Hepatic stellate cell (primary cell): ENCODE measurements at places on chromosomes 5 and 9.
A peak's percentile ranks its signal among the peaks of the same experiment; 100 is the strongest.

DNA sequence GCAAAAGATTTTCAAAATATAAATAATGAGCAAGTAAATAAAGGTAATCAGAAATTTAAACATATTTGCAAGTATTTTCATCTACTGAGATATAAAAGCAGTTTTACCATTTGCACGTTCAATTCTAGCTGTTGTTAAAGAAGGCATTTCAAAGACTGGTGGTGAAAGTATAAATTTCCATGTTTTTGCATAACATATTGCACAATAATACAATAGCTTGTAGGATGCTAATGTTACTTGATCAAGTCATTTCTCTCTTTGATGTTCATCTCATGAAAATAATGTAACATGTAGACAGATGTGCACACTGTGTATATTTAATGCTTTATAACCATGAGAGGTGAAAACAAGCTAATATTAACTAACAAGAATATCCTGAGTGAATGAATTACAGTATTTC is 651.9 kb downstream of the CDH9 start:
- no peak for DNase-seq

GRCh38 chr9:131817627-131818026 is 77.8 kb upstream of the RAPGEF1 start:
- no peak for DNase-seq

GRCh38 chr9:68545033-68545705 is 4.5 kb upstream of the TMEM252 start:
- no peak for DNase-seq

DNA sequence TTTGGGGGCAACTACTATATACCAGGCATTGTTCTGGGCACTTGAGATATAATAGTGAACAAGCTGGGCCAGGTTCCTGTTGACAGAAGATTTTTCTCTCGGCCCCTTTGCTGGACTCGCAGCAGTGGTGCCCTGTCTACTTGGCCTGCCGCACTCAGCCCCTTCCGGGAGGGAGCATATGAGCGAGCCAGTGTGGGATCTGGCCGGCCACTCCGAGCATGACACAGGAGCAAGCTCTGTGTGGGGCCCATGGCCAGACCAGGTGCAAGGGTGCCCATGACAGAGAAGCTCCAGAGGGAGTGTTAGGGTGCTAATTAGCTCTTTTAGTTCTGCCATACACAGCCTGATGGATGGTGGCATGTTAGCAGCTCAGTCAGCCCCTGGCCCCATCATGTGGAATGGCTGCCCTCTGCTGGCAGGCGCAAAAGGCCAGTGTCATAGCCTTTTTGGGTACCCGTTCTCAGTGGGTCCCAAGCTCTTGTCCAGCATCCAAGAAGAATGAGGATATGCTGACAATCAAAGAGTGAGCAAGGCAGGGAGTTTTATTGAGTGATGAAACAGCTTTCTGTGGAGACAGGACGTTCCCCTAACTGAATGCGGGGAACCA is 9.3 kb upstream of the KIF4B start:
- DNase-seq, result no peak

DNA sequence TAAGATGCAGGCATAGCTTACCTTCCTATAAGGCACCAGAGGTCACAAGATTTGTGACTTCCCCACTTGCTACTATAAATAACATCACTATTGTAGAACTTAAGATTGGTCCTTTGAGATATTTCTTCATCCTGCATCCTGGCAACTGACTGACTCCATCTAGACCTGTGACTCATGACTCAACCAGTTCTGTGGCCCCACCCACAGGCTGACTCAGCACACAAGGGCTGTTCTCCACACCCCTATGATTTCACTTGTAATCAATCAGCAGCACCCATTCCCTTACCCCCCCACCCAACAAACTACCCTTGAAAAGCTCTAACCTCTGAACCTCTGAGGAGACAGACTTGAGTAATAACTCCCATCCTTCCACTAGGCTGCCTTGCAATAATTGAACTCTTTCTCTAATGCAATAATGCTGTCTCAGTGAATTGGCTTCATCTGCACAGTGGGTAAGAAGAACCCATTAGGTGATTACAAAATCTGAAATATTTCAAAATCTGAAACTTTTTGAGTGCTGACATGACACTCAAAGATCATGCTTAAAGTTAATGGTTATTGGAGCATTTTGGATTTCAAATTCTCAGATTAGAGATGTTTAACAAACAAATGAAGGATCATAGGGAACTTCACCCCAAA is 296.7 kb downstream of the ARL15 start:
- DNase-seq, result peak; percentile 60

DNA sequence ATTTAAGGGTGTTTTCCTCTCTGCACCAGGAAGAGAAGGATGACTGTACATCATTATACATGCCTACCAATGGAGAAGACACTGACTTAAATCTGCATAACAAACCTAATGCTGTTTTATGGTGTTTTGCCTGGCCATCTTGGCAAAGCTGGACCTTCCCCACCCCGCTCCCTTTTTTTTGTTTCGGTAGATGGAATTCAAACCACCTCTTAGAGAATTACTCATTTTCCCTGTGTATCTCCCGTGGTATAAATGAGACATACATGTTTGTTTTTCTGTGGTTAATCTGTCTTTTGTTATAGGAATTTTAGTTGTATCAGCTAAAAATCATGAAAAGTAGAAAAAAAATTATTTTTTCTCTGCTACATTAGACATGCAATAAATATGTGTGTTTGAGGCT is 28.8 kb downstream of the IL12B start:
- DNase-seq, result no peak

GRCh38 chr9:3243683-3244082 is 282.1 kb downstream of the RFX3 start:
- no peak for DNase-seq

DNA sequence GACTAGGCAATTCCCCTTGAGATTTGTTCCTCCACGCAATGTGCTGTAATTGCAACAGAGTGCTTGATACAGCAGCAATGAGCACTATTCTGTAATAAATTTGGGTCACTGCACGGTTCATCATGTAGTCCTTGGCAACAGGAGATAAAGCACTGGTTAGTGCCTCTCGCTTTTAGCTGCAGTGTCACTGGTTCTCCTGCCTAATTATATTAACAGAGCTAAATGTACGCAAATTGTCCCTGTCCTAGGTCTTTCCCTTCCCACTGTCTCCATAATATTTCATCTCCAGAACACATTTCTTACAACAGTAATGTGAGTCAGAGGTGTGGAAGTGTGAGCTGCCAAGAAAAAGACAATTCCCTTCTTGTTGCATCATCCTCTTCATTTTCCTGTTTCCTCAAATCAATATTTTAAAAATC is 553.1 kb downstream of the ZNF608 start:
- no peak for DNase-seq

DNA sequence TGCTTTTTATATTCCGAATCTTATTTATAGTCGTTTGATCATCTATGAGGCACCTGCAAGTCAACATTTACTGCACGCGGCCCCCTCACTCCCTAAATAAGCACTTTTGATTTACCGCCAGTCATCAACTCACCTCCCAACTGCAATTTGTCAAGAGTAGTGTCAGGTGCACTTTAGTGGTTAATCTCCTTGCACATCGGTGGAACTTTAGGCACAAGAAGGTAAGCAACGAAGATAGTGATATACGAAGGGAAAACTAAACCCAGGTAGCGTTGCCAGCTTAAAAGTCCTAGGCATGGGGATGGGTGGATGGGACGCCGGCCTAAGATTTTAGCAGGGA is 513 bp upstream of the RNF180 start:
- no peak for DNase-seq

DNA sequence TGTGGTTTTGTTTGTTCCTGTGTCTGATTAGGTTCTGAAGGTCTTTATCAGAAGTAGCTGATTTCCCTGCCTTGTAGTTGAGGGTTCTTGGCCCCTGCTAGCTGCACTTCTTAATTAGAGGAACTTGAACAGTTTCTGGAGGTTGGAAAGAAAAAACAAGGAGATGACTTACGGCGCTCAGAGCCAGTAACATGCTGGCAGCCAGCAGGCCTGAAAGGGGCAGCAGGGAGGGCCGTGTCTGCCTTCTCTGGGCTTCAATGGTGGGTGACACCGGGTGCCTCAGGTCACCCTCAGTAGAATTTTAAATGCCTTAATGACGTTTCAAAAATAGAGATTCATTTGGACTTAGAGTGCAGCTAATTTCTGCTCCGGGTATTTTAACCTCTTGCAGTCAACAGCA is 15.8 kb downstream of the UBE2QL1 start:
- DNase-seq, result no peak

- no peak for DNase-seq
These were observed 137.9 kb downstream of the GABBR2 start for GRCh38 chr9:98570663-98571440.

- DNase-seq, result no peak
These were observed 295.2 kb downstream of the MAST4 start for GRCh38 chr5:66891184-66891925.

DNA sequence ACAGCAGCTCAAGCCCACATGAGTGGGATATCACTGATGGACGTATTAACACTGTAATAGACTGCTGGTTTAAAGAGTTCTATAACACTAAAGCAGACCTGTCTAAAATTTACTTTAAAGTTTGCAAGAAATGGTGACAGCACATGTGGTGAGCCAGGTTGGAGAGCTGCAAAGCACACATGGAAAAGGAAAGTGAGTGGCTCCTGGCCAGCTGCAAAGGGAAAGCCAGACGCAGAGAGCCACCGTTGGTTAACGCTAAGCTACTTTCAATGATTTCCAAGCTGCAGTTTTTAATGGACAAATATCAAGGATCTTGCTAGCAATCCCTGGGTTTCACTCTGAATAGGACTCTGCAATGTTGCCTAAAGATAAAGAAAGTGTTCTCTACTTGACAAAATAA is 89.9 kb downstream of the CTNND2 start:
- DNase-seq, result no peak

GRCh38 chr9:33939924-33940874 is 108.5 kb downstream of the UBAP2 start:
- no peak for DNase-seq

DNA sequence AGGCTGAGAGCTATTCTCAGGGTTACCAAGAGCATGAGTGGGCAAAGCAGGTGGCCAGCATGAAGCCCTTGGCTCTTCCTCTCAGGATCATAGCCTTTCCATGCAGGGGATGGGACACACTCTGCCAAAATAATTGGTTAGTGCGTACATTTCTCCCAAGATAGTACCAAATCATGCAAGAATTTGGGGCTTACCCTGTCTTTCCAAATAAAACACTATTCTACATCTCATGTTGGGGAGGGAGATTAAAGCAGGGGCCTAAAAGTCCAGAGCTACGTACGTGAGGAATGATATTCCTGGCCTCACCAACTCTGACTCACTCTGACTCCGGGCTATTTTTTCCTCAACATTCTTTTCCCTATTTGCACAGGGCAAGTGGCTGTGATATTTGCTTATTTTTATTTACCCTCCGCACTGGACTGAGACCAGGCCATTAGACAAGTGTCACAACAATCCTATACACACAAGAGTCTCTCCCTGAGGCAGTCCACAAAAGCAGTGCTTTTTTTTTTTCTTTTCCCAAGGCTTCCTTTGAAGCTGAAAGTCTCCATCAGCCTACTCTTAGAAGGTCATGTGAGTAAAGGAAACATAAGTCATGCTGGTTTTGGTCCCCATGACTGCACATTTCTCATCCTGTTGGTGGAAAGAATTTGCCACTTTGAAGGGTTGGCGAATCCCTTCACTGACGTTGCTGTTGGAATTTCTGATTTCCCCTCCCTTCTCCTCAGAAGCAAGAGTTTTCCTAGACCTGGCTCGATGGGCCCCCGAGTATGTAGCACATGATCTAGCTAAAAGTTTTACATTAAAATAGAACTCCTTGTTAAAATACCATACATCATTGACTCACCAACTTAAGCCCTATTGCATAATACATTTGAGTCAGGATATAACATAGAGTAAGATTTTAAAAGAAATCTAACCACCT is 40.0 kb downstream of the TMEM252 start:
- DNase-seq, result peak; percentile 30

DNA sequence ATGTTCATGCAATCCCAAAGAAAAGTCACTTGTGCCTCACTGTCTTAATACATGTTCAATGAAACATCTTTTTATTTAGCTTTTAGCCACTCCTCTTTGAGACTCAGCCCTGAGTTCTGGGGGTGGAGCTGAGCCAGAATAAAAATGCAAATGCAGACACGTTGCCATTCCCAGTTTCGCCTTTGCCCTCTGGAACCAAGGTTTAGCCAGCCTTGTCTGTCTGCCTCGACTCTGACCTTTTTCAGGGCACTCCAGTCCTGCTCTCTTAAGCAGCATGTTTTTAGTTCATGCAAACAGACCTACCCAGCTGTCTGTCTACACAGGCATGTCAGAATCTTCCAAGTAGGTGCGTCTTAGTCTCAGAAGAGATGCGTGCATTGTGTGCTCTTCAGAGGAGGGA is 82.2 kb upstream of the RANBP3L start:
- no peak for DNase-seq

GRCh38 chr5:176816043-176816745 is 5.8 kb downstream of the UNC5A start:
- no peak for DNase-seq

- DNase-seq, result no peak
These were observed 59.4 kb downstream of the VPS13A start for GRCh38 chr9:77236693-77237092.

GRCh38 chr5:158841481-158842276 is 258.0 kb downstream of the EBF1 start:
- DNase-seq, result no peak

- no peak for DNase-seq
These were observed 214.4 kb downstream of the SEMA6A start for GRCh38 chr5:116360008-116360853.

DNA sequence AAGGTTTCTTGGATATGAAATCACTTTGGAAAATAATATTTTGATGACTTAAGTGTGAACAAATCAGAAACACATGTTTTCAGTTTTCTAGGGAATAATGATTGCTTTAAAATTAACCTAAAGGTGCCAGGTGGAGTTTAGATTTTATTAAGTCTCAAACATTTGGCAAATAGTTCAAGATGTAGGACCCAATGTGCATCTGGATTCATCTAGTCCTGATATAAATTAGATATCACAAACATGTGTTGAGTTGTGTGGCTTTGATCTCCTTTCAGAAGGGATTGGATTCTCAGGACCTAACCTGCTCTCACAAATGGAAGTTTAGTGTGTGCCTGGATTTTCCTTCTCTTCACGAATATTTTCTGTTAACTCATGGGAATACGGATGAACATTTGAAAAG is 291.4 kb upstream of the ISL1 start:
- no peak for DNase-seq

- DNase-seq, result no peak
These were observed 90.0 kb downstream of the TMEM167A start for GRCh38 chr5:82987188-82987587.

DNA sequence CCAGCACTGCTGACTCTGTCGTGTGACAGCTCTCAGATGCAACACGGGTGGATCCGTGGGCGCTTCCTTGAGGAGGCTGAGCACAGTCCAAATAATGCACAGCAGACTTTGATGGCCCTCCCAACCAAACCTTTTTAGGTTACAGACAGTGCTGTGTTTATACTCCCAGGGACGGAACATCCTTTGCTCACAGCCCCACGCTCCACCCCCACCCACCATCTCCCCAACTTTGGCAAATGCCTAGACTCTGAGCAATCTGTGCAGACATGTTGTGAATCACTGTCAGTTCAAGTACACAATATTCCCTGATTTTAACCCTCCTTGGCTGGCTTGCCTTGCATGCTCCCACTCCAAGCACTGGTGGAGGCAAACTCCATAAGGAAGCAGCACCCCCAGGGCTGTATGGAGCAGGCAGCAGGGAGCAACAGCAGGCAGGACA is 324.6 kb downstream of the MLLT3 start:
- peak; percentile 54 for DNase-seq

- no peak for DNase-seq
These were observed 1.5 kb upstream of the SLC6A19 start for GRCh38 chr5:1199649-1200494.

- DNase-seq, result no peak
These were observed 13.2 kb downstream of the PDLIM4 start for GRCh38 chr5:132270706-132271105.
